ENCODE measurements at places on chromosomes 1 and 21.

- no peaks in the 10 kb centered on the region for H3K36me3 ChIP-seq
- no peak overlapping the region for H3K27ac ChIP-seq
- no peak for DNase-seq
Observed at GRCh38 chr1:240174734-240175133, 83.1 kb downstream of the FMN2 start.

GRCh38 chr1:158005224-158005623 lies 11.8 kb downstream of the KIRREL1 start:
- H3K27ac ChIP-seq: no peak overlapping the region
- H3K27me3 ChIP-seq: peaks cover 66% of the 10 kb centered on the region
- H3K4me1 ChIP-seq: peaks cover 4% of the 10 kb centered on the region
- H3K36me3 ChIP-seq: peaks cover 3% of the 10 kb centered on the region

DNA sequence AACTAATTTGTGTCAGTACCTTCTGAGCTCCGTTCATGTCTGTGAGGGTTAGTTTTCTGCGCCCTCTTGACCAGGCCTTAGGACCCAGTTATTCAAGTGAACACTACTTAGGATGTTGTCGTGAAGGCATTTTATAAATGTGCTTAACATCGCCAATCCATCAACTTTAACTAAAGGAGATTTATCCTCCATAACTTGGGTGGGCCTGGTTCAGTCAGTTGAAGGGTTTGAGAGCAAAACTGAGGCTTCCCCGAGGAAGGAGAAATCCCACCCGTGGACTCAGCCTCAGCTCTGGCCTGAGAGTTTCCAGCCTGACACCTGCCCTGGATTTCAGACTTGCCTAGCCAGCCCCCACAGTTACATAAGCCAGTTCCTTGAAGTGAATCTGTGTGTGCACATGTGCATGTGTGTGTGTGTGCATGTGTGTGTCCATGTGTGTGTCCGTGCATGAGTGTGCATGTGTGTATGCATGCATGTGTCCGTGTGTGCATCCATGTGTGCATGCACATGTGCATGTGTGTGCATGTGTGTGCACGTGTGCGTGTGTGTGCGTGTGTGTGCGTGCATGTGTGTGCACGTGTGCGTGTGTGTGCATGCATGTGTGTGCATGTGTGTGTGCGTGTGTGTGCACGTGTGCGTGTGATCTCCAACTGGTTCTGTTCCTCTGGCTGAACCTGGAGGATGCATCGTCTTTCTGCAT lies 62.1 kb upstream of the PDE9A start:
- peaks cover 8% of the 10 kb centered on the region for H3K4me1 ChIP-seq
- DNase-seq: no peak
- H3K36me3 ChIP-seq: no peaks in the 10 kb centered on the region
- H3K4me3 ChIP-seq: no peak overlapping the region
- H3K27me3 ChIP-seq: peaks cover 9% of the 10 kb centered on the region

GRCh38 chr21:45838634-45839033 lies 142.9 kb upstream of the COL6A1 start:
- H3K27me3 ChIP-seq: peaks cover 7% of the 10 kb centered on the region
- H3K4me1 ChIP-seq: no peaks in the 10 kb centered on the region
- no peak overlapping the region for H3K4me3 ChIP-seq
- no peak for DNase-seq
- H3K36me3 ChIP-seq: no peaks in the 10 kb centered on the region
- H3K27ac ChIP-seq: no peak overlapping the region

GRCh38 chr21:14523234-14523633 lies 22.9 kb downstream of the SAMSN1 start:
- peaks cover 6% of the 10 kb centered on the region for H3K36me3 ChIP-seq
- DNase-seq: no peak
- no peaks in the 10 kb centered on the region for H3K27me3 ChIP-seq
- H3K4me1 ChIP-seq: peaks cover 35% of the 10 kb centered on the region
- peak overlapping the region; percentile 84 for H3K4me3 ChIP-seq
- peak overlapping the region; percentile 87 for H3K27ac ChIP-seq

DNA sequence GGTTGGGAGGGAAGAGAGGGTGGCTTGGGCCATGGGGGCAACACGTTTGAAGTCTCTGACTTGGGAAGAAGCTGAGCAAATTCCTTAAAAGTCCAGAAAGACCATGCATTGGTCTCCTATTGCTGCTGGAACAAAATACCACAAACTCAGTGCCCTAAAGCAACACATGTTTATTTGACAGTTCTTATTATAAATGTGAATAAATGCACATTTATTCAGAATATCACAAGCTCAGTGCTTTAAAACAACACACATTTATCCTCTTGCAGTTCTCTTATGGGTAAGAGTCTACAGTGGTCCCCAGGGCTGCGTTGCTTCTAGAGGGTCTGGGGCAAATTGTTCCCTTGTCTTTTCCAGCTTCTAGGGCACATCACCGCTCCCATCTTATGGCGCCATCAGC lies 10.1 kb upstream of the PRAMEF12 start:
- no peak for DNase-seq
- no peak overlapping the region for H3K4me3 ChIP-seq
- H3K36me3 ChIP-seq: peaks cover 5% of the 10 kb centered on the region
- peaks cover 65% of the 10 kb centered on the region for H3K27me3 ChIP-seq

Measured in T-helper 17 cell (primary cell).